PC-9 (cell line): ENCODE measurements at places on chromosomes 3 and 15.

- peak; percentile 84 for DNase-seq
These were observed 3.5 kb upstream of the MESP1 start for GRCh38 chr15:89754361-89755154.

DNA sequence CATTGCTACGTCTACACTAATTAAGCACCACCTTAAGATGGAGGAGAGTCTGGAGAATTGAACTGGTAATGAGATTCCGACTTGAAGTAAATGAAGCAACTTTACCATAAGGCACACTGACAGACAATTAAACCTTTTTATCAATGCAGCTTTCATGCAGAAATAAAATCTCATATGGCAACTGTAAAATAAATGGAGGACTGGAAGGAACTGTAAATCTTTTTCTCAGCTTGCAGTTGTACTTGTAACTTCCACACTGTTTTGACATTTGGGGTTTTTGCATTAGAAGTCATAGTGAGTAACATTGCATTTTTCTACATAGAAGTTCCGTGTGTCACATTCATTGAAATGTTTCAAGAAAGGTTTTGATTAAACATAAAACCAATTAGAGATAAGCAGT lies 705.3 kb downstream of the NLGN1 start:
- DNase-seq, result no peak

DNA sequence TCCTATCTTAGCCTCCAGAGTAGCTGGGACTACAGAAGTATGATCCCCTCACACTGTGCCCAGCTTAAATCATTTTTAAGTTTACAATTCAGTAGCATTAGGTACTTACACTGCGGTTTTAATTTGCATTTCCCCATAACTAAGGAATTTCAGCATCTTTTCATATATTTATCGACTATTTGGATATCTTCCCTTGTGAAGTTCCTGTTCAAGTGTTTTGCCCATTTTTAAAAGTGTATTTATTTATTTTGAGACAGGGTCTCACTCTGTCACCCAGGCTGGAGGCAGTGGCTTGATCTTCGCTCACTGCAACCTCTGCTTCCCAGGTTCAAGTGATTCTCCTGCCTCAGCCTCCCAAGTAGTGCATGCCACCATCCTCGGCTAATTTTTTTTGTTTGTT lies 12.5 kb upstream of the MAP2K1 start:
- DNase-seq, result no peak

- no peak for DNase-seq
These were observed 25.2 kb downstream of the GASK1A start for GRCh38 chr3:43004282-43004681.

GRCh38 chr15:82043796-82044372 lies 1.9 kb downstream of the MEX3B start:
- no peak for DNase-seq

GRCh38 chr3:12323237-12323636 lies 34.4 kb downstream of the PPARG start:
- no peak for DNase-seq

DNA sequence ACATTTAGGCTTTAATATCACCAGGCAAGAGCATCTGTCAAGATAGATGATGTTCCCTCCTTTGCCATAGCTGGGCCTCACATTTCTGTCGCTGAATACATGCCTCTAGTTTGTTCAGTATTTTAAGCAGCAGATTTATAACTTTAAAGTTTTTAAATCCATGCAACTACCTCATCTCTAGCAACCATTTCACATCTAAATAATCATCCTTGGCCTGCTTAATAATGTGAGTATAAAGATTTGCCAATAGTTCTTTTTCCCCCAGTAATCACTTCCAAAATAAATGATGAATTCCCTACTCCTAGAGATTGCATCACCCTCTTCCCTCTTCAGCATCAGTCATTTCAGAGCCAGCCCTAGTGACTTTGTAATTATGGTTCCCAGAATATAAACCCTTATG lies 36.2 kb upstream of the FILIP1L start:
- no peak for DNase-seq

DNA sequence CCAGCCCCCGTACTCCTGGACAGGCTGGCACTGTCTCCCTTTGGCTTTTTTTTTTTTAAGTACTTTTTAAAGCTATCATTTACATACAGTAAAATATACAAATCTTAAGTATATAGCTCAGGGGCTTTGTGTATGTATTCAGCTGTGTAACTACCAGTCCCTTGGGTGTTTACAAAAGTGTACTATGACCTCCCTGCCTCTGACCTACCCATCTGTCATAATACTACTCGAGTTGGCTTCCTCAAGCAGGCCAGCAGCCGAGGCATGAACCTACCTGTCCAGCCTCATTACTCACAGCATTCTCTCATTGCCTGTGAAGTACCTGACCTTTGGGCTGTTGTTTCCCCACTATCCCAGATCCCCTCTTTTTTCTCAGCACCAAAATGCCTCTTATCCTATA lies 33.2 kb downstream of the ABHD2 start:
- DNase-seq, result no peak

- no peak for DNase-seq
These were observed 30.9 kb downstream of the STIMATE start for GRCh38 chr3:52866427-52866826.

DNA sequence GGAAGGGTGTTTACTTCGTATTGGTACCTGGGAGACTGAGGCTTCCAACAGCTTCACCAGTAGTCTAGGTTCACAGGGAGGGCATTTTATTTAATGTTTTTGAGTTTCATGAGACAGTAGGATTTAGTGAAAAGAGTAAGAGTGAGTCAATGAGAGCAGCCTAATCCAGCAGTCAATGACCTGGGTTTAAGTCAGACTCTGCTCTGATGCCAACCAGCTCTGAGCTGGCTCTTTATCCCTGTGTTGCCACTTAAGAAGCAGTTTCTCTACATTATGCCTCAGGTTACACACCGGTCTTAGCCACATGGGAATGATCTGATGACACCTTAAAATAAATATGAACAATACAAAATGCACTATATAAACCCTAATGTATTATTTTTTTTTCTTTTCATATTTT lies 59.4 kb upstream of the KCNMB2 start:
- DNase-seq, result no peak

- DNase-seq, result peak; percentile 85
These were observed 67.6 kb upstream of the SH3GL3 start for GRCh38 chr15:83379579-83379959.

DNA sequence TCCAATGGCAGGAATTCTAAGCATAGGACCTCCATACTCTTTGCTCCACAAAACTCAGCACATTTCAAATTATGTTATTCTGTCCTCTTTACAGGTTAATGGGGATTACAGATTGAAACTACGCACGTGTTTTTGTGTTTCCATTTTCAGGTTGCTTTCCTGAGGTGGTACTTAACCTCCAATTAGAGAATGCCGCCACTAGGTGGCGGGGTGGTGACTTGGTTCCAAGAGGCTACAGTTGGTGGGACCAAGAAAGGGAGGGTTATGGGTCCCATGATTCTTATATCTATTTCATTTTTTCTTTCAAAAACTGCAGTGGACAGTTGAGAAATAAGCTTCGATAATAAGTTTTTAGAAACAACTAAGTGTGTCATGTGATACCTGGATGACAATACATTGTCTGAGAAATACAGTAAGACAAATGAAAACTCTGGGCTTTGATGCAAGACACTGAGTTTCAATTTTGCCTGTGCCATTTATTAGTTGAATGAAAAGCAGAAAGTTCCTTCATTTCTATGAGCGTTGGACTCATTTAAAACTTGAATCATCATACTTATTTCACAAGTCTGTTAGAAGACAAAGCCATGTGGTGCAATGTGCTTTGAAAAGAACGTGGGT lies 539.0 kb downstream of the FGF12 start:
- peak; percentile 39 for DNase-seq

DNA sequence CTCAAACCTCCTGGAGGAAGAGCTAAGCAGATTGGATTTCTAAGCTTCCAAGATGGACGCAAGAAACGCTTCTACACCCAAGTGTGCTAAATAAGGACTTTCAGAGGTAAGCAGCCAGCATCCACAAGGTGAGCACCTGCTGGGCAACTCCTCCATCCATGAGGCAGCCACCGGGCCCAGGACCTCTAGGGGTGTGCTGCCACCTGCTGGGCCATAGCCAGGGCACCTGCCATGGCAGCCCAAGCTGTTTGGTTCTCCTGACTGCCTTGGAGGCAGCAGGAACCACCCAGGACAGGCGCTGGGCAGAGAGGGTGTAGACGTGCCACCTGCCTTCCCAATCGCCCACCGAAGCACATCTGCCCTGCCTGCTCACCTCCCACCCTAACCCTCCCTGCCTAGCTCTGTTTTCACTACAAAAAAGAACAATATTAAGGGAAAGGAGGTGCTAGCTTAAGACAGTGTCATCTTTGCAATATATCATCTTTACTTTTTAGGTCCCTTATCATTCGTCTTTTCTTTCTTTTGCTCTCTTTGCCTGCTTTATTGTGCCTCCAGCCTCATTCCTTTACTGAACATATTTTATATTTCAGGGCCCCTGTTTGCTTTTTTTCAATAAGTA lies 12.9 kb downstream of the C15orf62 start:
- DNase-seq, result peak; percentile 73

DNA sequence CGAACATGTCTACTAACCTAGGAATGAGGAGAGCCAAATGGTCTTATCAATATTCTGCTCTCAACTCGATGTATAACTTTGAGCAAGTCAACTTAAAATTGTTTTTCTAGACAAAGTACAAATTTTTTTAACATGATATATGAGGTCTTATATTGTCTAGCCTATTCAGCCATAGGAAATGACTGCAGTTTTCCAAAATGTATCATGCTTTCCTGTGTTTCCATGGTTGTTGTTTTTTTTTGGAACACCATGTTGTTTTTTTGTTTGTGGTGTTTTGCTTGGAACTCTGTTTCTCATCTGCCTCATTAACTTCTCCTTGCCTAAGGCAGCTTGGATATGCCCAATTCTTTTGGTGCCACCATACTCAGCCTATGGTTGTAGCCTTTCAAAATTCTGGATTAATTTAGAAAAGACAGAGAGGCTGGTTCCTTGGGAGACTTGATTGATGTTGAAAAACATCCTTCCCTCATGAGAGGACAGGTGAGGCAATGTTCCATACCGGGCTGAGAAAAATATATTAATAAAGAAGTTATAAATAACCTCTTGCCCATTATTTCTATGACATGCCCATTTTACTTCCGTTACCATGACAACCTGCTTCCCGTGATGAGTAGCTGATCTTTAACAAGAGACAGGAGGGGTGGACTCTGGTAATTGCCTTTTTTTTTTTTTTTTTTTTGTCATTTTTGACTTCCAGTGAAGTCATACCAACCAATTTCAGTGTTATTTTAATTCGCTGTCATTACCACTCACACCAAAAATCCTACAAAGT lies 687.9 kb upstream of the GRM7 start:
- DNase-seq, result no peak

DNA sequence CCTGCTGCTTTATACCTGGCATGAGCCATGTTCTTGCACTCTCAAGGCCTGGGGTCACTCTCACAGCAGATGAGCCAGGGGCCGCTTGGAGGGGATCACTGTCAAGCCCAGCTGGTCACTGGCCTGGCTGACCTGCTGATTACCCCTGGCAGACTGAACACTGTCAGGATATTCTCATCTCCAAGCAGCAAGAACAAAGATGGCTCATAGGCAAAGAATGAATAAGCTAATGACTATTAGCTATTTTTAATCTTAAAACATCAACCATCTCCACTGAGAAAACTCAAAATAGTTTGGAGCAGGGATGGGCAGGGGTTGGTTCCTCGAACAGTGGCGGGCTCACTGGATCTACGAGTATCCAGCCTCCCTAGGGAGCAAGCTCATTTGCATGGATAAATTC lies 64.4 kb upstream of the ACAN start:
- DNase-seq, result no peak

DNA sequence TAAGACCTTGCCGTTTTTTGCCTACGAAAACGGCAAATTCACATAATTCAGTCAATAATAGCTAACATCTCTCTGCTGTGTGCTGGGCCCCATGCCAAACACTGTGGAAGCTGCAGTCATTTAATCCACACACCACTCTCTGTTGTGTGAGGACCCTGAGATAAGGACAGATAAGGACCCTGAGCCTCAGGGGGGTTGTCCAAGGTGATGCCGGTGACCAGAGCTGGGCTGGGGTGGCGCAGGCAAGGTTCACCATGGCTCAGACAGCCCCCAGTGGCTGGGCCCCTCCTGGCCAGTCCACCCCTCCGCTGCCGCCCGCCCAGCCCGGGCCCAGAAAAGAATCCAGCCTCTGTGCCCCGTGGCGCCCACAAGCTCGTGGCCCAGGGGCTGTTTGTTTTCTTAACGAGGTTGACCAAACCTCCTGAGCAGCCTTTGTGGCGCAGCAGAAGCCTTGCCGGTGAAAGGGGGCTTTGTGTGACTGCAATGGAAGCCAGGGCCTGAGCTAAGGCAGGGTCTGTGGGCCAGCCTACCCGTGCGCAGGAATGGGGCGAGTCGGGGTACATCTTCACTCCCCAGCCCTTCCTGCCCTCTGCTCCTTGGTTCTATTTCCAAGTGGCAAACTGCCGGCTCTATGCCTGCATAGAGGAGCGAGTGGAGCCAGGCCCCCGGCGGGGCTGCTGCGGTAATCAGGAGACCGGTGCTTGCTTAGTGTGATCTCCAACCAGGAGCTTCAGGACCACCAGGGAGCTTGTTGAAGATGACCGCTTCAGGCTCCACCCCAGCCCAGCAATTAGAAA lies 4.4 kb upstream of the SNX22 start:
- DNase-seq, result no peak
